ENCODE measurements at places on chromosomes 12 and 14.

DNA sequence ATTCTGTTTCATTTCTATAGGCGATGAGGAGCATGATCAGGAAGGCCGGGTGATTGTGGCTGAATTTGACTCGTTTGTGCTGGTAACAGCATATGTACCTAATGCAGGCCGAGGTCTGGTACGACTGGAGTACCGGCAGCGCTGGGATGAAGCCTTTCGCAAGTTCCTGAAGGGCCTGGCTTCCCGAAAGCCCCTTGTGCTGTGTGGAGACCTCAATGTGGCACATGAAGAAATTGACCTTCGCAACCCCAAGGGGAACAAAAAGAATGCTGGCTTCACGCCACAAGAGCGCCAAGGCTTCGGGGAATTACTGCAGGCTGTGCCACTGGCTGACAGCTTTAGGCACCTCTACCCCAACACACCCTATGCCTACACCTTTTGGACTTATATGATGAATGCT is 1.9 kb downstream of the APEX1 start:
- DNase-seq, result no peak

GRCh38 chr14:89618811-89619551 is 201.9 kb upstream of the FOXN3 start:
- DNase-seq, result peak; percentile 78

DNA sequence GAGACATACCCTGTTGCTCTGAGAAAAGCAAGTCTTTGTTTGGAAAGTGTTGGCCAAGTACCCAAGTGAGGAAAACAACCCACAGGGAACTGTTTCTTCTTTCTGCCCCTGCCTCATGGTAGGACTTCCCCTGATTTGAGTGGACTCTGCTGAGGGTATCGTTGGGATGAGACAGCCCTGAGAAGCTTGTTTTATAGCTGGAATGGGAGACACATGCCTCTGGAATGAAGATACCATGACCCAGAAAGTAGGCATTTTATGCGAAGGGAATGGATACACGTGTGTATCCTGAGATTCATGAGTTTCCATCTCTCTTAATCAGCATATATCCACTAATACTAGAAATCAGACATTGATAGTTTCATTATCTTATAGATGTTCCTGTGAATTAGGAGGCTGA is 382.3 kb downstream of the ATP23 start:
- no peak for DNase-seq

DNA sequence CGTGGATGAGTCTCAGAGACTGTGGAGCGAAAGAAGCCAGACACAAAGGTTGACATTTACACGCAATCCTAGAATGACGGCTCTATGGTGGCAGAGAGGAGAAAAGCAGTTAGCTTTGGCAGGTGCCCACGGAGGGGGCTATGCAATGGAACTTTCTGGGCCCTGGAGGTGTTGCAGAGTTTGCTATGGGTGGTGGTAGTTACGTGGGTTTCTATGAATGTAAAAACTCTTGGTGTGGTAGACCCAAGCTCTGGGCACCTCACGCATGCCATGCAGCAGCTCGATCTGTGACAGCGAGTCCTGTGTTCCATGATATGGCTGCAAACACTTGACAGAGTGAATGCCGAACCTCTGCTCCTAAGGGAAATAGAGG is 5.0 kb upstream of the INF2 start:
- no peak for DNase-seq

- DNase-seq, result peak; percentile 17
Observed at GRCh38 chr14:59187802-59188460, 536 bp upstream of the DAAM1 start.

- DNase-seq, result no peak
Observed at GRCh38 chr14:93234798-93235197, 27.7 kb downstream of the UBR7 start.

- no peak for DNase-seq
Observed at GRCh38 chr14:99516871-99517642, 35.8 kb downstream of the CCNK start.

- DNase-seq, result peak; percentile 64
Observed at GRCh38 chr12:1797011-1797901, 23.1 kb upstream of the LRTM2 start.

- DNase-seq, result no peak
Observed at GRCh38 chr12:48054955-48055821, 50.7 kb downstream of the SENP1 start.

- no peak for DNase-seq
Observed at GRCh38 chr12:64747695-64748094, 11.5 kb downstream of the GNS start.

DNA sequence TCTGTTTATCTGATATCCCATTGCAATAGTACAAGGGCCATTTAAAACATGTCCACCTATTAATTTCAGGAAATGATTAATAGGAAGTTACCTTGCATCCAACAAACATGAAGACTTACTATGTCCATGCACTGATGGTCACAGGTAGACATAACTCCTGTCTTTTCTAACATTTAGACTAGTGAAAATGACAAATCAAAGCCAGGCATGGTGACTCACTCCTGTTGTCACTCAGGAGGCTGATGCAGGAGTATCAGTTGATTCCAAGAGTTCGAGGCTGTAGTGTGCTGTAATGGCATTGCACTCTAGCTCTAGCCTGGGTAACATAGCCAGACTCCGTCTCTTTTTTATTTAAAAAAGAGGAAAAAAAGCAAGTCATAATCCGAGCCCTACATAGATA is 14.8 kb downstream of the HSP90B1 start:
- DNase-seq, result no peak

- no peak for DNase-seq
Observed at GRCh38 chr12:110543252-110543959, 39.7 kb downstream of the PPTC7 start.

DNA sequence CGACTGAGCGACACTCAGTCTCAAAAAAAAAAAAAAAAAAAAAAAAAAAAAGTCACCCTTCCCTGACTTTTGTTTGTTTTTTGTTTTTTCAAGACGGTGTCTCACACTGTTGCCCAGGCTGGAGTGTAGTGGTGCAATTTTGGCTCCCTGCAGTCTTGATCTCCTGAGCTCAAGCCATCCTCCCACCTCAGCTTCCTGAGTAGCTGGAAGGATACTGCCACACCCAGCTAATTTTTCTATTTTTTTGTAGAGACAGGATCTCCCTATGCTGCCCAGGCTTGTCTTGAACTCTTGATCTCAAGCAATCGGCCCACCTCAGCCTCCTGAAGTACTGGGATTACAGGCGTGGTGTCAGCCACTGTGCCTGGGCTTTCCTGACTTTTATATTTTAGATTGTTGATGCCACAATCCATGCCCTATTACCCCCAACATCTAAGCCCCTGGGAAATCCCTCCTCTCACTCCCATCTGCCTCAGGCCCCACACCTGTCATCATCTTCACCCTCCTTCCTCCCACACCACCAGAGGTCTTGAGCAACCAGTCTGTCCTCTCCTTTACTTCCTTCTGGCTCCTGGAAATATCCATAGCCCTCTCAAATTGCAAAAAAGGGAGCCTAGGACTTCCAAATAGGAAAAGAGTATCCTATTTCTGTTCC is 7.8 kb downstream of the IKZF4 start:
- no peak for DNase-seq

- DNase-seq, result no peak
Observed at GRCh38 chr12:78096909-78097597, 266.4 kb downstream of the NAV3 start.

DNA sequence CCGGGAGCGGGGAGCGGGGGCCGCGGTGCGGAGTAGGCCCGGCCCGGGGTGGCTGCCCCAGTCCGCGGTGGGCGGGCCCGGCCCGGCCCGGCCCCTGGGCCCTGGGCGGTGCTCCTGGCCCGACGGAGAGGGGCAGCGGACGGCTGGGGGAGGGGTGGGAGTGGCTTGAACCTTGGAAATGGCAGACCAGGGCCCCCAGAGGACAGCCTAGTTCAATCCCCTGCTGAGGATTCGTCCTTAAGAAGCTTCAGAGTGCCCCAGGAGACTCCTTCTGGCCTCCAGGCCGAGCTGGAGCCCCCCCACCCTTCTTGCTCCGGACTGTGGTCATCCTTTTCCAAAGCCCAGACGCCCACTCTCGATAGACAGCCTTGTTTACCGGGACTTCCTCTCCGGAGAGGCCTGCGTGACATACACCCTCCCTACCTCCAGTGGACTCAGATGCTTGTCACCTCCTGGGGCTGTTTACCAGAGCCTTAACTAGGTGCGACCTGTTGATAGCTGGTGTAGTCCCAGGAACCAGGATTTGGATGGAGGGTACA is 458 bp downstream of the KHNYN start:
- peak; percentile 69 for DNase-seq

DNA sequence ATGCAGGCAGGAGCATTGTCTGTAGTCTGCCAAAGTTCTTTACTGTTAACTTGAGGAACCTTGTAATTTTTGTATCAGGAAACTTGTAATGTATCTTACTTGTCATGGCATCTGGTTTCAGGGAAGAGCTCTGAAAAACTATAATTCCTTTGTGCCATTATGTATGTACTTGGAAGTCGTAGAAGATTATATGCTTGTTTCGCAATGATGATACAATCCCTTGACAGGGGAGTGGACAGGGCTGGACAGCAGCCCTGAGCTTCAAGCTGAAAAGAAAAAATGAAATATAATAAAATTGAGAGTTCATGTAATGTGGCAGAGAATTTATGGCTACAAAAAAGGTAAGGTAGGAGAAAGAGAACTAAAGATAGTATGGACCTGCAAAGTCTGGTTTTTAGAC is 7.4 kb upstream of the DLGAP5 start:
- DNase-seq, result no peak

- no peak for DNase-seq
Observed at GRCh38 chr12:116204169-116204568, 73.3 kb downstream of the MED13L start.

Data from activated naive CD8-positive, alpha-beta T cell treated with anti-CD3 and anti-CD28 coated beads for 36 hours (primary cell).